ENCODE measurements at places on chromosomes 11 and 22.

- no peak for DNase-seq
Measured at GRCh38 chr22:49627217-49628181, 200.2 kb downstream of the BRD1 start.

GRCh38 chr11:112637876-112638275 lies 323.3 kb upstream of the NCAM1 start:
- DNase-seq = no peak

DNA sequence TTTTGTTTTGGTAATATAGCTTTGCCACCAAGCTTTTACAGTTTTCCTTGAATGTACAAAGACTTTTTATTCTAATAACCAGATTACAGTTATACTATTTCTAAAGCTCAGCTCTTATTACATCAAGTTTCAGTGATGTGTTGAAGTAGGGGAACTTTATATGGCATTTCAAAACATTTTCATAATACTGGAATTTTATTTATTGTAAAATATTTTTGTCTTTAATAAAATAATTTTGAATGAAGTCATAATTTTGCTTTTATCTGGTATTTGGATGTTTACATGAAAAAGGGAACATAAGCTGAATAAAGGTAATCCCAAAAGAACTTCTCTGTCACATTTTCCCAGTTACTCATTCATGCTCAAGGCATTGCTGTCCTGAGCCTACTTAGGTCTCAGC lies 34.7 kb downstream of the RTN3 start:
- DNase-seq = no peak

- no peak for DNase-seq
Measured at GRCh38 chr11:11169715-11170351, 183.2 kb downstream of the CSNK2A3 start.

GRCh38 chr11:16982809-16983208 lies 31.4 kb downstream of the PLEKHA7 start:
- DNase-seq = no peak

- DNase-seq = no peak
Measured at GRCh38 chr11:47340980-47341775, 11.3 kb downstream of the MYBPC3 start.

GRCh38 chr11:74092425-74092824 lies 78.4 kb downstream of the C2CD3 start:
- DNase-seq = no peak

Measured in NCI-H524 (cell line).